Effector memory CD4-positive, alpha-beta T cell (primary cell): ENCODE measurements at places on chromosomes 4 and X.

- no peak for DNase-seq
These were observed 22.0 kb downstream of the CT47C1 start for GRCh38 chrX:119094819-119095218.

DNA sequence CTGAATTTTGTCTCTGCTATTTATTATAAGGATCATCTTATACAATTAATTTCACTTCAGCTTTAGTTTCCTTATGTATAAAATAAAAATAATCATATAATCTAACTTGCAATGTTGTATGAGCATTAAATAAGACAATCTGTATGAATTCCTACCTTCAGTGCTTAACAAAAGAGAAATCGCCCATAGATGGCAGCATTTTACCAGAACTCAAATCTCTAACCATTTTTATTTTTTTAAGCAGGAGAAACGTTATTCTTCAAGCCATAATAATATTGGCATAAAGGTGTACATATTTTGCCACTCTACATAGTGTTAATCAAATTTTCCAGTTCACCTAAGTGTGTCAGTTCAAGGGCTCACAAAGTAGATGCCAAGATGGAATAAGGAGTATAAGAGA, 78.8 kb downstream of the TMEM47 start:
- DNase-seq = no peak

DNA sequence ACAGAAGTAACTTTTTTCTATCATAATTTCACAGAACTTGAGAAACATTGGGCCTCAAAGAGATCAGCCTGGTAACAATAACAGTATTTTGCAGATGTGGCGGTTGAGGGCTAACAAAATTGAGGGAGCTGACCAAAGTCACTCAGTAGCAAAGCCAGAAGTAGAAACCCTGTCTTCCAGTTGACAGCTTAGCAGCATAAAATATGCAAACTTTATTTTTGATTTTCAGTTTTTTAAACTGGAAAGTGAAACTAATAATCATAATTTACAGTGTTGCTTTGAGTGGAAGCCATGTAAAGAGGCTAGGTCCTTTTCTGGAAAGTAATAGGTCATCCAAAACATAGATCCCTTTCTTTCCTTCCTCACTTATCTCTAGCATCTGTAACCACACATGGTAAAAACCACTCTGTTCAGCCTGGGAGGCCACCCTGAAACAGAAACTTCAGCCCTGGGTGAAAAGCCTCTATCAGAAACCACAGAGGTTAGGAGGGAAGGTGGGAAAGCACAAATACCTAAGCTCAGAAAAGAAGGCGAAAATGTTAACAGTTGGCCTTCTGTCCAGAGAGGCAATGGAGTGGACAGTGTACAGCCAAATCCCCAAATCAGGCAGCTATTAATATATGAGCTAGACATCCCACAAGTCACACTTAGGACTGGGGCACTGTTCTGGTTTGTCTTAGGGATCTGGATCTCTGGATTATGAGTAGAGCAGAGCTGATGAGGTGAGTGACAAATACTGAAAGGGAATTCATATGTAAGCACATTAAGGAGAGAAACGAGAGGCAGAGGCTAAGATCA, 61.1 kb upstream of the ARSJ start:
- no peak for DNase-seq

DNA sequence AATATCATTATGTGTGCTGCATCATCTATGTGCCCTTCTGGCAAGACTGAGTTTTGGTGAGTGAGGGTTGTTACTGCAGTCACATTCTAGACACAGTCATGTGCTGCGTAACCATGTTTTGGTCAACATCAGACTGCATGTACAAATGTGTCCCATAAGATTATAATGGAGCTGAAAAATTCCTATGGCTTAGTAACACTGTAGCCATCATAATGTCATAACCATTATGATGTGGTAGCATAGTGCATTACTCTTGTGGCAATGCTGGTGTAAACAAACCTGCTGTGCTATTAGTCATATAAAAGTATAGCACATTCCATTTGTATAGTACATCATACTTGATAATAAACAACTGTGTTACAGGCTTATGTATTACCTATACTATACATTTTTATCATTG, 198.1 kb upstream of the NUDT6 start:
- no peak for DNase-seq

DNA sequence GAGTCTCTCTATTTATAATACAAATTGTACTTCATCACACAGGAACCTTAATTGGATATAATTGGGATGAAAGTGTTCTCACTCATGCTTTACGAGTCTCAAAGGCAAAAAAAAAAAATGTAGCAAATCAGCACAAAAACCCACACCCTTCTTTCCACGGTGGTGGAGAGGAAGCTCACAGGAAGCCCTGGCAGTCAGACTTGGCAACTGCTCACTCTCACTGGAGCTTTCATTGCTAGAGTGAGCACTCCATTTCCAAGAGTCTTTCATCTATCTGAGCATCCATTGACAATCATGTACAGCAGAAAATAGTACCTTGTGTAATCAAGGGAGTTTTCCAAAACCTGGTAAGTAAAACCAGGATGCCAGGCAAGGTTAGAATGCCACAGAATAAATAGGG, 2159.4 kb upstream of the AGA start:
- DNase-seq = no peak

DNA sequence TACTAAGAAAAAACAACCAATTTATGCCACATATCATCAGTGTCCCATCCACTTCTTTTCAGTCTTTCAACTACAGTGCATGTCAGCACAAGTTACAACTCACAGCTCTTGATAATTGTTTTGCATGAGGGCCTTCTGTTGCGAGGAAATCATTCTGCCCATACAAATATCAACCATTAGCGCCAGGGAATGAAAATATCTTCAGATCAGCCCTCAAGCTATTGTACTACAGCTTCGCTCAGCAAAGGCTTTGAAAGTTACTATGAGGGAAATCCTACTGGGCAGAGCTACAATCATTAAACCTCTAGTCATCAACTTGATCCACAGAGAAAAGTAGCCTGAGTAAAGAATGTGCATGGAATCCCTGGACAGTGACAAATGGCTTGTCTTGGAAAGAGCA, 1023.6 kb upstream of the HS3ST1 start:
- DNase-seq = no peak

DNA sequence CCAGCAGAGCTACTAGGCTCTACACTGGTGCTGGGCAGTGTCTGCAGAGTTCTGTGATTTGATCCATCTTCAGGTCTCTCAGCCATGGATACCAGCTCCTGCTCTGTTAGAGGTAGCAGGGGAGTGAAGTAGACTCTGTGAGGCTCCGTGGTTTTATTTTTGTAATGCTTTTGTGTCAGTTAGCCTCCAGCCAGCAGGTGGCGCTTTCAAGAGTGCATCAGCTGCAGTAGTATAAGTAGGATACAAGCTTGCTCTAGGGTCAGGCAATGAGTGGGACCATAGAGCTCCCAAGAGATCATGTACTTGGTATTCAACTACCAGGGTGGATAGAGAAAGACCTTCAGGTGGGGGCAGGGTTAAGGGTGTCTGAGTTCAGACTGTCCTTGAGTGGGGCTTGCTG, 362.5 kb upstream of the TRAM1L1 start:
- no peak for DNase-seq

- no peak for DNase-seq
These were observed 250.4 kb downstream of the TMA16 start for GRCh38 chr4:163744861-163745260.

DNA sequence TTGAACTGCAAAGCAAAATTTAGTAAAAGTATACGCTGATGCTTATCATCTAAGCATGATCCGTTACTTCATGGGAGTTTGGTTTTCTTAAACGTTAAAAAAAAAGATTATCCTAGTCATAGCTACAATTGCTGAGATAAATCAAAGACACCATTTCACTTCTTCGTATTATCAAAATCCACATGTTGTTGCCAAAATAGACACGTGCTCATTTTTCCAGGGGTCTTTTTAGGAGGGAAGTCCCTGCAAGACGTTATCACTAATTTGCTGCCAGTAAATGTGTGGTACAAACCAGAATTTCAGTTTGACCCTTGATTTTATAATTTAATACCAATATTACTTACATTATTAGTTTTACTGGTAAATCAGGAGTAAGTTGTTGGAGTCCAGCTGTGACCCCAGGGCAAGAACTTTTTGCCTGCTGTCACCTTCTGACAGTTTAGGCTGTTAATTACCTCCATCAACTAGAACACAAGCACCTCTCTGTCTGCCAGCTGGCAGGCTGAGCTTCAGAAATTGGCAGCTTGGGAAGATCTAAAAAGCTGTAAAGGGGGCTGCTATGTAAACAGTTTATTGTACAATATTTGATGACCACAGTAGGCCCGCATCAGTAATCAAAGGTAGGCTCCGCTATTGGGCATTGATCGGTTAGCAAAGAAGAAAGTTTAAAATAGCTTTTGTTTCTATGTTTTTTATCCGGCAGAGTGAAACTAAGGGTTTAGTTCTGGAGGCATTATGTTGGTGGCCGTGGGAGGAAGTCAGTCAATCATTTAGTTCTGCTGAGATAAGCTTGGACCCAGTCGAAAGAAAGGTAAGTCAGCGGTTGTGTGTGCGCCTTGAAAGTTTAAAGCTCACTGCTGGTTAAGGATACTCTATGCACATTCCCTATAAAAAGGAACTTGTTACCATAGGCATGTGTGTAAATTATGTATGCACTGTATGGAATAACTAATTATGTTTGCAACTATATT, 196.4 kb downstream of the FBXO8 start:
- DNase-seq = no peak

- DNase-seq = no peak
These were observed 47.7 kb downstream of the TIGD2 start for GRCh38 chr4:89158884-89159503.

DNA sequence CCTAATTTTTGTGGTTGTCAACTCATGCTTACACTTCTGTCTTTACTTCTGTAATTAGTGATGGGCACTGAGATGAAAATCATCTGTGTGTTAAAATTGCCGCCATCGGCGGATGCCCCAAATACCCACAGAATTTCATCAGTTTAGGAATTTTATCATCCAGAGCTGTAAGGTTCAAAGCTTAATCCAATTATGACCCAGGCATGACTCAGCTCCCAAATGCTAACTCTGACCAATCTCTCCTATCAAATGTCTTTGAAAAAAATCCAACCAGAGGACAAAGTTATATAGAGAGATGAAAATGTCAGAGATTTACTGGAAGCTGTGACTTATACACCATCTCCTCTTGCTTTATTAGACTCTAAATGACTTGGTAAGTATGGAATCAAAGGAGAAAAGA, 1048.7 kb upstream of the PRKX start:
- DNase-seq = no peak

GRCh38 chr4:6988016-6988715, 55.0 kb upstream of the TADA2B start:
- no peak for DNase-seq

DNA sequence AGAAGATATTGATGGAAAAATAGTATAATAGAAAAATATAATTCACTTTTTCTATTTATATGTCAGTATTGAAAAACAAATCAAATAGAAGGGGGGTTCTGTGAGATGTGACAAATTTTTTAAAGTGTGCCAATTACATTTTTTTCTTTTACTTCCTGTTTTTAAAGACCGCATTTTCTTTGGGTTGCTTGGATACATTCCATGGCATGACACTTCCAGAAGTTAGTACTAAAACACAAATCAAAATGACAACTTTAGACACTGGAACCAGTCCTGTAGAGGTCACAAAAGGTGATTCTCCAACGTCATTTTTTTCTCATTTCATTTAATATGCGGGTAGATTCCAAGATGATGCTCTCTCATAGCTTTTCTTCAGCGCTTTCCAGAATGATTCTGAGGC, 116.2 kb upstream of the GNPDA2 start:
- DNase-seq = no peak

DNA sequence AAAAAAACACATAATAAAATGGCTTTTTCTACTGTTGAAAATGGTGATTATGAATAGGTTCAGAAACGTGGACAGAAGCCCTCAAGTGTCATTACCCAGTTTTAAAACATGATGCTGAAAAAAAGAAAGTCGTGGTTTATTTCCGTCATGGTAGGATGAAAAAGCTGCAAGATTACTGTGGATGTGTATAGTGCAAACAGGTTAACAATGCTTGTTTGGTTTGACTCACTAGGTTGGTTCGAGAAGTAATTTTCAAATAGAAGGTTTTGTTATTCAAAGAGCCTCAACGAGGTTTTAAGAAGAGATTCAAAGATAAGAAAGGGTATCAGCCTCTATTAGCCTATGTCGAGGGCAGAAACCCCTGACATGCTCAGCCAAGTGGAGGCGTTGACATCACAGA, 2.5 kb upstream of the RXFP1 start:
- no peak for DNase-seq

GRCh38 chr4:171746418-171746817, 66.8 kb upstream of the GALNTL6 start:
- DNase-seq = no peak

DNA sequence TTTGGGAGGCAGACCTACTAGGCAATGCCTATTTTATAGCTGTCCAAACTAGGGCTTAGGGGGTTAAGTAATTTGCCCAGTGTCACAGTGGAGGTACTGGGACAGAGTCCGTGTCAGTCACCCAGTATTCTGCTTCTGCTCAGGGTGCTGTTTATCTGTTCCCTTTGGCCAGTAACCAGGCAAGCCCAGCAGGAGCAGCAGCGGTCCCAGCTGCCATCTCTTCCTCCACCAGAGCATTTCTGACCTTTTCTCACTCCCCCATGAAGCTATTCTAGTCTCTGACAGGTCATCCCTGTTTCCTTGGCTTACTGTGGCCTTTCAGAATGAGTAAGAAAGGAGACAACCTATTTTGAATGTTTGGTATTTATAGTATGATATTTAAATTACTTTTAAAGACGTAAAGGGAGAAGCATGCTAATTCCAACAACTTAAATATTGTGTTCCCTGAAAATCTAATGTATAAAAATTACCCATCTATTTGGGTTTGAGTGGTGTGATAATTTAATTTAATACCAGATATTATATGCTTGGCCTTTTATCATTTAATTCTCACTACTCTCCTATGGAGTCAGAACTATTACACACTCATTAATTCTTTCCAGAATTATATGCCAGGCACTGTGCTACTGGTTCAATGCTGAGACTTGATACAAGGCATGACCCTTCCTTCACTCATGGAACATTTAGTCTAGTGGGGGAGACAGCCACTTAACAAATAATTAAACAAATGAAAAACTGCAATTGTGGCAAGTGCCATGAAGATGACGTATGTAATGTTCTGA, 60.6 kb downstream of the RPS6KA3 start:
- no peak for DNase-seq

DNA sequence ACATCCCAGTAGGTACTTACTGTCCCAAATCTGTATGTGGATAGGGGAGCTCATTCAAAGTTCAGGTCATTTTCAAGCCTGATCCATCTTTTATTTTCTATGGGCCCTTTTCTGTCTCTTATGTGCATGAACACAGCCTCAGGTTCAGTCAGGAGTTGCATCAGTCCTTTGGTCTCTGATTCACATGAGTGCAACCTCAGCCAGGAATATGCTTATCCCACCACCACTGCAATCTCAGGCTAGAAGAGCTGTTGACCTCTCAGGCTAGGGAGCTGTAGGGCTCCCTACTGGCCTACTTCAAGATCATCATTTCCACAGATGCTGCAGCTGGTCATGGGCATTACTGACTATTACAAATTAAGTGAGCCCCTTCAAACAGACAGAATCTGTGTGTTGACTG, 27.2 kb downstream of the AASDH start:
- DNase-seq = no peak

- no peak for DNase-seq
These were observed 1.3 kb upstream of the TET2 start for GRCh38 chr4:105145156-105145902.

GRCh38 chr4:108762559-108763225, at the start of gene ETNPPL:
ETNPPL (minus strand) TSS chr4:108763053; CDS start chr4:108762898, 155 bp downstream.
- DNase-seq = no peak

- no peak for DNase-seq
These were observed 49.2 kb upstream of the MSX1 start for GRCh38 chr4:4810092-4810774.
